CD4-positive, CD25-positive, alpha-beta regulatory T cell (primary cell): ENCODE measurements at places on chromosomes 4 and X.
A peak's percentile ranks its signal among the peaks of the same experiment; 100 is the strongest.

- no peak for DNase-seq
Measured at GRCh38 chr4:124708517-124709300, 3.8 kb downstream of the ANKRD50 start.

DNA sequence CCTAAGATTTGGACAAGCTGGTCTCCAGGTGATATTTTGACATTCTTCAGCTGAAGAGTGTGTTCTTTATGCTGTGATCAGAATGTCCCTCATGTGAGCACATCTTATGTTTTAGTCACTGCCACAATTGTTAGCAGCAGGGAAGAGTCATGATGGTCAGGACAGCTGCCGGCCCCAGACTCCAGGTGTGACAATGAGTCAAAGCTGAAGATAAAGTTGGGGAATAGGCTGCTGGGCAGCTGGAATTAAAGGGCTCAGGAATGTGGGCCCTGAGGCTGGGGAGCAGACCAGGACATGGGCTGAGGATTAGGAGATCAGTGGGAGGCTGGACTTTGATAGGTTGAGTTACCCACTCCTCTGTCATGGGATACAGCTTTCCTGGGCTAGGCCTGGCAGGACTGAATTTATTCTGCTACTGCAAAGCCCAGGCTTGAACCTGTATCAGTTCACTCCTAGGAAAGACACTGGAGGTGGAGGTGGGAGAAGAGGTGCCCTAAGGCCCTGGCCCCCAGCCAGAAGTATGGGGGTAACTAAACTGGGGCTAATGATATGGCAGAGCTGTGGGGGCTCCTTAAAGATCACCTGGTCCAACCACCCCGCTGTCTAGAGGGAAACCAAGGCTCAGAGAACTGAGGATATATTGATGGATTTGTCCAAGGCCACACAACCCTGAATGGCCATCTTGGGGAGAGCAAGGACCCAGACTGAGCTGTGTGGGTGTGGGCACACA lies 119.5 kb downstream of the PJA1 start:
- DNase-seq = no peak

GRCh38 chr4:37994569-37994968 lies 34.4 kb downstream of the PTTG2 start:
- peak; percentile 19 for DNase-seq

GRCh38 chr4:48027653-48028052 lies 11.1 kb downstream of the NIPAL1 start:
- no peak for DNase-seq

DNA sequence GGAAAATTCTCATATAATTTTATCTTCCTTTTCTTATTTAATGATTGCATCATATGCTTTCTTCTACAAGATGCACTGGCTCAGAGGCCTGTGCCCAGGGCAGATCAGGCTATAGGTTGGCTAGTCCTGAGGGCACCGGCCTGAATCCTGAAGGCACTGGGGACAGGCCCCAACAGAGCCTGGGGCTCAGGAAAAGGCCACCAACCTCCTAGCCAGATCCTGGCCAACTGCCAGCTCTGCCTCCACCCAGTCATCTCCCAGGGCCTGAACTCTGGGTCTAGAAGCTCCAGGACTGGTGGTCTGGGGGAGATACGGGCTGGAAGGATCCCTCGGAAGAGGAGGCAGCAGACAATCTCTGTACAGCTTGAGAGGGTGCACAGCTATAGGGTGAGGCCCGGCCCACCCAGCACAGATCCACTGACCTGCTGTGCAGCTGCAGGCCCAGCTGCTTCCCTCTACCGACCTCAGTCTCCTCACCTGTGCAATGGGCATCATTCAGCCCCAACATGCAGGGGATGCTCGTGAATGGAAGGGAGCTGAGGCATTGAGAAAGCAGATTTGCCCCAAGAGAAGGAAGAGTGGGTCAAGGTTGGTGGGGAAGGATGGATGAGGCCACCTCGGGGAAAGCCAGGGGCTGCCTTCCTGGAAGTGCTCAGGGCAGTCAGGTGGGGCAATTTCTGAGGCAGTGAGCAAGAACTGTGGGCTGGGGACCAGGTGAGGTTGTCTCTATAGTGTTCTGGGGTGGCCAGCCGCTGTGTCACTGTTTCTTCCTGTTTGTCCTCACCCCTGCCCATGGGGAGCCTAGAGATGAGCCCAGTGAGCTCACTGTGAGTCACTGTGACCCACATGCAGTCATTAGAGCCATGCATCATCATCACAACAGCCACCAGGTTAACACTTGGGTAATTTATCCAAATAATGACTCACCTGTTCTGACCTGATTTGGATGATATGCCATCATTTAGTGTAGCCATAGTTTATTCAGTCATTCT lies 22.4 kb upstream of the XAGE2 start:
- no peak for DNase-seq

GRCh38 chr4:144338148-144338547 lies 197.6 kb upstream of the GYPA start:
- no peak for DNase-seq

DNA sequence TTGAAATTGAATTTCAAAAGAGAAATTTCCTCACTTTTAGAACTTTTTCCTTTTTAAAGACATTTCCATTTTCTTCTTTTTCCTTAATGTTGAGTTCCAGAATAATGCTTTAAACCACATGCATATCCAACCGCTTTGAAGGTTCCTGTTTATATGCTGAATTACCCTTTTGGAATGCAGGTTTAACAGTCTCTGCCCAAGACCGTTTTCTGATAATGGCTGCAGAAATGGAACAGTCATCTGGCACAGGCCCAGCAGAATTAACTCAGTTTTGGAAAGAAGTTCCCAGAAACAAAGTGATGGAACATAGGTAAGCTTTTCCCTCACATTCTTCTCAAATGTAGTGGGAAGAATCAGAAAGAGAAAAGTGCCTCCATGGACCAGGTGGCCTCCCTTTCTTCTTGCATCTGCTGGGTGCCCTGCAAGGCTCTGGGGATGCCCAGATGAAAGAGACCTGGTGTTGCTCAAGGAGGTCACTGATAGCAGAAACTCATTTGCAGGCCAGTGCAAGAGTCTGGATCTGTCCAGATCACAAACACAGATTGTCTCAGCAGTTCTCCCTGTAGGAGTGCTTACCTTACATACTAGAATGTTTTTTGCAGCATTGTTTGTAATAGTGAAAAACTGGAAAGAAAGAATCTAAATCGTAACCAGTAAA lies 42.9 kb downstream of the MOSPD2 start:
- DNase-seq = no peak

- no peak for DNase-seq
Measured at GRCh38 chr4:166957451-166957850, 276.8 kb downstream of the SPOCK3 start.

- DNase-seq = peak; percentile 1
Measured at GRCh38 chrX:23952984-23953907, 45.4 kb downstream of the CXorf58 start.

DNA sequence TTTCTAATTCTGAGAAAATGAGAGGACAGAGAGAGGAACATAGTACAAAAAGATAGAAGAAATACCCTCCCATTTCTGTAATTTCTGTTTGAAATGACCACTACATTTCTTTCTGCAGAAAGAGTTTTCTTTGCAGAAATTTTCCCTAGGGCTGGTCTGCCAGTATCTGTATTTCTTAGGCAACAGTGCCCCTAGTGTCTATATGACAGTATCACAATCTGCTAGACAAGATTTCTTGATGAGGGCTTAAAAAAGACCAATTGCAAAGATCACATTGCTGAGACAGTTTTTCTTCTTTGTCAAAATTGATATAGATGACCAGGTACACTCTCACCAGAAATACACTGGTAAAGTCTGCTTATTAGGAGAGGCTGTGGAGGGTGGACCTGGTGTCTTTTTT lies 81.0 kb upstream of the ZDHHC15 start:
- DNase-seq = peak; percentile 41

- no peak for DNase-seq
Measured at GRCh38 chr4:66169341-66169740, 499.1 kb upstream of the EPHA5 start.

DNA sequence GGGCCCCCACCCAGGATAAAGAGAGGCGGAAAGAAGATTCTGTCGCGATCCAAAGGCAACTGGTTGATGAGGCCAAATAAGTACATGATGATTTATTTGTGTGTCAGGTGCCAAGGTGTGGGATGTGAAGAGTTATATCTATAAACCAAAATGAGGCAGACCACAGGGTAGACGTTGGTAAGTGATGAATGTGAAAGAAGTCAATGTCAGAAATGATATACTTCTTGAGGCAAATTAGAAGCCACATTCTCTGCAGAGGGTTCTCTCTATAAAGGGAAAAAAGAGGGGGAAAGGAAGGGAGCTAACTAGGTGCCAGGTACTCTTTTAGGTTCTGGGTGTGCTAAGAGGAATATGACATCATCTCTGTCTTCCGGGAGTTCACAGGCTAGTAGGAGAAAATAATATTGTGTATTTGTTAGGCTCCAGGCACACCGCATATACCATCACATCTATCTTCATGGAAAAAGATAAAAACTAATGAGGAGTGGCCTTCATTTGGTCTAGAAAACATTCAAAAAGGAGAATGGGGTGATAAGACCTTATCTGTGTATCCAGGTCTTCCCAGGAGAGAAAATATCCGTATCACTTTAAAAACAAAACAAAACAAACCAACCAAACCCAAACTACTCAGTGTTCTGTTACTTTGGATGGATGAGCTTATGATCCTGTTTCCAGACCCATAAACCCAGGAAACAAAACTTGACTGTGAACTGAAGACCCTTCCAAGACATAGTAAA lies 4.8 kb upstream of the SH2D1A start:
- DNase-seq = no peak

- DNase-seq = no peak
Measured at GRCh38 chr4:173187732-173188131, 19.1 kb downstream of the GALNT7 start.

DNA sequence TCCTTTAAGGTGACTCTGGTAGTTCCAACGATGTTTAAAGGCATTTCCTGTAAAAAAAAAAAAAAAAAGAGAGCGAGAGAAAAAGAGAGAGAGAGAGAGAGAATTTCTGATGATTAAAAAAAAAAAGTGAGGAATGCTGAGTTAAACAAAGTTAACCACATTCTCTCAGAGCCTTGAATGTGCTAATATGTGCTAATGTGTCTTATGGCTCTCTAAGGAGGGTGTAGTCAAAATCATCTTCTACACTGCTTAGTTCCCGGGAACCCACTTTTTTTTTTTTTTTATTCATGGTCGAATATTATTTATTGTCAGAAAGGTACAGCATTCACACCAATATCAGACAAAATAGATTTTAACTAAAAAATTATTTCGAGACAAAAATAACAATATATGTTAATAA lies 111.7 kb downstream of the SNCA start:
- DNase-seq = no peak

DNA sequence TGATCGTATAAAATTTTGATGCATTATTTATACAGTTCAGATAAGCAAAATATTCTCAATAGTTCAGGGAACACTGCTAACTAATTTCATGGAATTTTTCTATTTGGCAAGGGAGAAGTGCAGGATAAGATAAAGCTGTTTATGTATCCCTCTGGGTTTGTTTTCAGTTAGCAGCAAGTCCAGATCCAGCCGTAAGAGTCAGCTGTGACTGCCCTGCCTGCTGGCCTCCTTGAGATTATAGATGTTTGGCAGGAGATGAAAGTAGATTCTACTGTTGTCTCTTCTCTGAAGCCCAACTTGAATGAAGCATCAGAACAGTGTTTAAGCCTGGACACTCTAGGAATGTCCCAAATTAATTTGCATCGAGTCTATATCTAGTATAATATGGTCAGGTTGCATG lies 29.5 kb downstream of the ANTXR2 start:
- DNase-seq = no peak

DNA sequence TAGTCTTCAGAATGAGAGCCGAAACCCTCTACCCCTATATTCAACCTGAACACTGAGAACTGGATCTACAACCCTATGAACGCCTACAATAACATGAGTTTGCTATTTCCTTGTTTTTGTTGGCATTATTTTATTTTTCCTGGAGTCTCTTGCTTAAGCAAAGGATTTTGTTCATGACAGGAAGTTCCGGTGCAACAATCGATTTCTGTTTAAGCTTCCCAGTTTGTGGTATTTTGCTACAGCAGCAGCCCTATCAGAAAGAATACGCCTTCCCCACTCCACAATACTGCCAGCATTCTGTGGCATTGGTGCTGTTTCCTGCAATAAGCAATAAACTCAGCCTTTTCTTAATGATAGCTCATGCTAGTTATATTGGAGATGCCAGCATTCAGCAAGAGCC lies 60.9 kb downstream of the NPY5R start:
- DNase-seq = no peak

DNA sequence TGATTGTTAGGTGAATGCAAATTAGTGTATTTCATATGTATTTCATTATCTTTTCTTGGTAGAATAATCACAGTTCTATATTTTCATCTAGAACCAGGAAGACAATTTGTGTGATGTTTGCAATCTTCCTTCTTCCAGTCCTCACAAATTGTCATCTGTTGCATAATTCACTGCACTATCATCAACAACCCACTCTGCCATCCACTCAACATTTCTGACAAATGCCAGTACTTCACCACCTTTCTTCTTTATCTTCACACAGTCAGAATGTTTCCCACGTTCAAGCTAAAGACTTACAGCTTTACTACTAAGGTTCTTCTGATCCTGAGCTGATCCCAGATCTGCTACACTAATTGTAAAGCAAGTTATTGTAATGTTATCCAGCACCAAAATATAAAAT lies 107.8 kb downstream of the IQCM start:
- no peak for DNase-seq

DNA sequence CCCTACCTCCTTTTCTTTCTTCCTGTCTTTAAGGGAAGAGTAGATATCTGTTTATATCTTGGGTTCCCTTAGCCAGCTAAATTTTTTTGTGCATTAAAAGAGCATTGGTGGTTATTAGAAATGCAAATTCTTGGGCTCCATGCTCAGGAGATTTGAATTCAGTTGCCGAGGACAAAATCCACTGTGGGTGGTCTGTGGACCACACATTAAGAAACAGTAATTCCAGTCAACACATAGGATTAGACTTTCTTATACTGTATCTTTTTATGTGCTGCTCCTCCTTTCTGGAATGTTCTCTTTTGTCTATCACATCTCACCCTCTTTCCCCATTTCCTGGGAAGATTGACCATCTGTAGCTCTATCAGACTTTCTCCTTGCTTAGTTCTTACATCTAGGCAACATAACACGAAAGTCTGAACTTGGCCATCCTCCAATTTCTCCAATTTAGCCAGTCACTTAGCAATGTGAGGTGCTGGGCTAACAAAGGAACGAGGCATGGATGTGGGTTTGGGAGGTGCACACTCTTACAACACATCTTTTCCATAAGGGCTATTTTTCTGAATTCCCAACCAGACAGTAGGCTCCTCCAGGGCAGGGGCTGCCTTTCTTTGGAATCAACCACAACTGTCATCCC lies 5.3 kb upstream of the PDLIM3 start:
- no peak for DNase-seq

DNA sequence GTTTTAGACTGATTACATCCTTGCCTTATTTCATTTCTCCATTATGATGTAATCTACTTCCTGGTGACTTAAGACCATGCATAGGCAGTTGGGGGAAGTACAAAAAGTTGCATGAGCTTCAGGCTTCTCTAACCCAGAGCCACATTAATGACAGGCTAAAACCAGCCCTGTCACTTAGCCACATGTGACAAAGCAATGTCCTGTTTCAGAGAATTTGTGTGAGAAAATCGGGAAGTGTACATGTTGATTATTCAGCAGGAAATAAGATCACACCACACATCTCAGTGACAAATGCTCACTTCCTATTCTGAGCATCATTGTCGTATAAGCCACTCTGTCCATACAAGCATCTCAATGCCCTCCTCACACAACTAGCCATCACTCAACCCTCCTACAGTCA lies 98.5 kb upstream of the MAGEB16 start:
- no peak for DNase-seq
